ENCODE measurements at places on chromosomes 4 and X.

GRCh38 chr4:4386296-4386735 is 586 bp upstream of the NSG1 start:
- peak; percentile 63 for DNase-seq

- no peak for DNase-seq
These were observed 13.4 kb upstream of the SNX12 start for GRCh38 chrX:71081330-71082123.

DNA sequence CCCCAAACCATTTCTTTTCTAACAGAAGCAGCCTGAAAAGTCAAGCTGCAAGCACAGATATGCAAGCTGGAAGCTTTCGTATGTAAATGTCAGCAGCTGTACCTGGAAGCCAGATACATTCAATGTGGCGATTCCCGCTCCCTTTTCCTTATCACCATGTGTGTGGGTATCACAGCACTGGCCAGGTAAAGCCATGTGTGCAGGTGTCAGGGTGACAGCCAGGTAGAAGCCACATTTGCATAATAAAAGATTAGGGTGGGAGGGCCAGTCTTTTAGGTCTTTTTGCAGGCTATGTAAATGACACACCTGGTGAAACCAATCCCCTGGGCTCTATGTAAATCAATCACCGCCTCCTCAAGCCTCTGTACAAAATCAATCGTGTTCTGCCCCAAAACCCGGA is 50.1 kb downstream of the RXFP1 start:
- DNase-seq = no peak

DNA sequence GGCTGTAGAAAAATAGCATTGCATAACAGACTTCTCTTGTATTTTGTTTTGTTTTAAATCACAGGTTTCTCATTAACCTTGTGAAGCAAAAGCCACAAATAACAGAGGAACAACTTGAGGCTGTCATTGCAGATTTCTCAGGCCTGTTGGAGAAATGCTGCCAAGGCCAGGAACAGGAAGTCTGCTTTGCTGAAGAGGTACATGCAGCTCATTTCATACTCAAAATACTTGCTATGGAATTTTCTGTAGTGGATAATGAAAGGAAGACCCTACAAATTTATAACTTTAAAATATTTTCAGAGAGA is 17.6 kb downstream of the AFP start:
- no peak for DNase-seq

GRCh38 chr4:61603086-61603485 is 403.0 kb downstream of the ADGRL3 start:
- no peak for DNase-seq

DNA sequence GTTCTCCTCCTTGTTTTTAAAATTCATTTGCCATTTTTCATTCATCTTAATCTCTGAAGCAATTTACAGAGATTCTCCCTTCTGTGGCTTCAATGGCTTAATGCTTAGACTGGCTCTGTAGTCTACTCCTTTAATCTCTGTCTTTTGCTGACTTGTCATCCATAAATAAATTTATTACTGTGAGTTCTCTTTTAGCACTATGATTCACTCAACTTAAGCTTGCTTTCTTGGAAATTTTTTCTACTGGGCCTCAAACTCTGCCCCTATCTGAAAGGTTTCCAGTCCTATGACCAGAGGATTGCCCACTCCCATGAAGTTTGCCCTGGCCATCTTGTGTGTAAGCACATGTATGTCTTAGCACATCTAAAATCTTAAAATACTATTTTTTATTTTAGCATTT is 251.1 kb downstream of the DCLK2 start:
- DNase-seq = no peak

- no peak for DNase-seq
These were observed 102.6 kb downstream of the FSTL5 start for GRCh38 chr4:162061214-162061613.

- no peak for DNase-seq
These were observed 14.6 kb downstream of the BBS12 start for GRCh38 chr4:122747068-122747467.

DNA sequence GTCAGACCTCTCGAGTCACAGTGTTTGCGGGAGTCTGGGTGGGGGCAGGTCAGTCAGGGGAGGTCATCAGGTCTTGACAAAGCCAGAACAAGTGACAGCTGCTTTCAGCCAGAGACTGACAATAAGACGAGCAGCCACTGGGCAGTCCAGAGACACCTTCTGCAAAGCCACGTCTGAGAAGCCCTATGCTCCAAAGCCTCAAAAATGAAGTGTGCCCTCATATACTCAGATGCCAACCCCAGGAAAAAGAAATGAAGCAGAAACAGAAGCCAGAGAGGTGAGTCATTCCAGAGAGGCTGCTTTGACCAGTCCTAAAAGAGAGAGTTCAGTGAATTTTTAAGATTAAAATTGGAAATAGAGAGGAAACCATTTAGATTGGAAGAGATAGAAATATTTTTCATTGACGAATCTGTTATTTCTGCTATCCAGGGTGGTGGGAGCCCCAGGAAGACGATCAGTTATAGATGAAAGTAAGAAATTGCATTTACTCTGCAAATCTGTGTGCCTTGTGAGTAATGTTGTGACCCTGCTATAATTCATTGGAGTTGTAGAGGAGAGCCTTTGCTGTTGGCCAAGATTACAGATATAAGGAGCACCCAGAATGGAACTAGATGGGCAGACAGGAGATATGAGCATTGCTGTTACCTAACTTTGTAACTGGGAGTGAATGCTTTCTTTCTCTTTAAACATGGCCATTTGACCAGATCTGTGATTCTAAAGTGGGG is 77.9 kb downstream of the LRRC66 start:
- DNase-seq = no peak

DNA sequence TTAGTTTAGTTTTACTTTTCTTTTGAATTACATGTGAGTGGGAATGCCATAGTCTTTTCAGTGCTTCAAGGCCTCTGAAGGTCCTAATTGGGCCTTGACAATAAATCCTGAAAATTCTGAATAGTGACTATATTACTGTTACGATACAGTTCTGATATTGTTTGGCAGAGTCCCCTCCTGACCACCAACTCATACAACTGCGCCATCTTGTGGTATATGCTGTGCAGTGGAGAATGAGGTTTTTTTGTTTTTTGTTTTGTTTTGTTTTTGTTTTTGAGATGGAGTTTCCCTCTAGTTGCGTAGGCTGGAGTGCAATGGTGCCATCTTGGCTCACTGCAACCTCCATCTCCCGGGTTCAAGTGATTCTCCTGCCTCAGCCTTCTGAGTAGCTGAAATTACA is 56.6 kb upstream of the CHRDL1 start:
- peak; percentile 20 for DNase-seq

DNA sequence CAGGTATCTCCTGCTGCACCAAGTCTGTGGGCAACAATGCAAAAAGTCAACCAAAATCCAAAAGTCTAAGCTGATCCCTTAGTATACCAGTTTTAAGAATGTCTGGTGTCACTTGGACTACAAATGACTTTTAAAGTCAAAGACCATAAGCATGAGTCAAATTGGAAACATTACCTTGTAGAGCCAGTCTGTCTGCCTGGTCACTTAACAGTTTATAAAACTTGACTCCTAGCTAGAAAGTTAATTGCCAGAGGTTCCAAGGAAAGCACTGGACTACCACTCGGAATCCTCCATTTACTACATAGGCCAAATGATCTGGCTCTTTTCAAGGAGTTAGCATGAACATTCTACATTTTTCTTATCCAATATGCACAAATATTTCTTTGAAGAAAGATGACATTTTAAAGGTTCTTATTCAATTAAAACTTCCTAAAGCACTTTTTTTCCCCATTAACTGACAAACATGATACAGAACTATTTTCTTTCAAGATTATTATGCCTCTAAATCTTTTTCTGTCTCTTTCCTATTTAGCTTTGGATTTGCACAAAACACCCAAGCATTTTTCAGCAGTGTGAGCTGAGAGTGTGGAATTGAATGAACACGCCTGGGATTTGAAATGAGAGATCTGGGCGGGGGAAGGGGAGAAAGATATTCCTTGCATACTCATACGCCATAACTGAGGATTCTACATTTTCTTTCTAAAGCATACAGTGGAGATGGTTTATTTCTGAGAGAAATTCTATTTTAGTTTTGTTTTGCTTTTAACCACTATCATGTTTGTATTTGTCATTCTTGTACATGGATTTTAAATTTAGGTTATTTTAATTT is 188.4 kb downstream of the SHROOM3 start:
- no peak for DNase-seq

- DNase-seq = no peak
These were observed 359.0 kb upstream of the MAGEB16 start for GRCh38 chrX:35439034-35439660.

- DNase-seq = peak; percentile 69
These were observed 7.6 kb downstream of the SLC2A9 start for GRCh38 chr4:10013722-10014121.

GRCh38 chr4:148747721-148748268 is 305.6 kb upstream of the NR3C2 start:
- no peak for DNase-seq

DNA sequence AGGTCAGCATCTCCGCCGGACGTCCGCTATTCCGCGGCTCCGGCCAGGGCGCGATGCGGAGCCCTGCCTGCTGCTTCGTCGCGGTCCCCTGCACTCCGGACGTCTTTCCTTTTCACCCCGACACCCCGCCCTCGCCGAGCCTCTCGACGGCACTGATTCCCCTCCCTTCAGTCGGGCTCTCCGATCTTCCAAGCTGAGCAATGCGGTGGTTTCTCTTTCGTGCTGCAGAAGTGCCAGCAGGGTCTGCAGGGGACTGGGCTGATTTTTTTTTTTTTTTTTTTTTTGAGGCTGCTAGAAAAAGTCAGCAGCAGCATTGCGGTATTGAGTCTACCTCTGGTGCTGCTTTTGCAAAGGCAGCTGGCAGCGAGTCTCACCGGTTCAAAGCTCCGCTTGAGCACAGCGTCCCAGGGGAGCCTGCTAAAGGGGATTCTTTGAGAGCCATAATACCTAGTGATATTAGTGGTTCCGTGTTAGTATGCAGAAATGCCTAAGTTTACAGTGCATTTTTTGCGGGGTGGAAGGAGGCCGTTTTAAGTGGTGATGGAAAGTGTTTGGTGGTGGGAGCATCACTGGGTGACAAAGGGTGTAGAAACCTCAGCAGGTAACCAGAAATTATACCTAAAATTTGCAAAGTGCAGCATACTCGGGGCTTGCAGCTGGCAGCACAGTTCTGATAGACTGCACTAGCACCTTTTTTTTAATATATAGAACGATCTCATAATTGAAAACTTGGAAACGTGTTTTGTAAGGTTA is 969 bp downstream of the STIM2 start:
- peak; percentile 65 for DNase-seq

- no peak for DNase-seq
These were observed 21.0 kb downstream of the COL4A6 start for GRCh38 chrX:108417257-108417656.

DNA sequence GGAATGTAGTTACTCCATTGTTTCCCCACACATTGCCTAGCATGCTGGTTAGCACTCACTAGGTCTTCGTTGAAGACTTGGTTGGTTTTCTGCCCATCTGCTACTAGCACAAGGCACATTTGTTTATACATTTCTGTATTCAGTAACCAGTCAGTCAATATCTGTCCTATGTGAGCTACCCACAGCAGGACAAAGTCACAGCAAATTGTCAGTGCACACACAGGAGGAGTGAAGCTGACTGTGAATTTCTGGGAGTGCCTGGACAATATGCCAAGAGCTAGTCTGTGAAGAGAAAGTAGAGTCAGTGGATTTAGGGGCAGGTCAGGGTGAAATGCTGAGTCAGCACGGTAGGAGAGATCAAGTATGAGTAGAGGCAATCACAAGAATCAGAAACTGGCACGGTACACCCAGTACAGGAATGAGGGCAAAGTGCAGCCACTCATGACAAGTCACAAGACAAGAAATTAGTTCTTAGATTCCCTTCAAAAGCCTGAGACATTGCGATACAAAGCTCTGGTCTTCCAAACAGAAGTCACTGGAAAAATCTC is 1049.8 kb upstream of the POU3F4 start:
- DNase-seq = no peak

- DNase-seq = no peak
These were observed 18.6 kb upstream of the TEX13B start for GRCh38 chrX:108000751-108001150.

DNA sequence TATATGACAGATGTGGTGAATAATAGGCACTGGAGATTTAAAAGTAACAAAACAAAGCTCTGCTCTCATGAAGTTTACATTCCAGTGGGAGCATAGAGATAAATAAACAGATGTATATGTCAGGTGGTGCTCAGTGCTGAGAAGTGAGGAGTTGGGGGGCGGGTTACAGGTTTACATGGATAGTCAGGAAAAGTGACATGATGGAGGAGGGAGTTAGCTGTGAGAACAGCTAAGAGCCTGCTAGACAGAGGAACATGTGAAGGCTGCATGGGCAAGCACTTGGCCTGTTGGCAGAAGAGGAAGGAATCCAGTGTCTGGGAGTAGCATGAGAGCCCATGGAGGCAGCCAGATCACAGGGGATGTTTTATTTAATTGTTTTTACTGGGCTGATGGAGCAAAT is 10.2 kb upstream of the TMEM156 start:
- no peak for DNase-seq

GRCh38 chr4:84932462-84932861 is 34.0 kb downstream of the WDFY3 start:
- DNase-seq = no peak

GRCh38 chr4:178470996-178471784 is 1029.0 kb upstream of the AGA start:
- no peak for DNase-seq

GRCh38 chrX:8433109-8434062 is 31.2 kb upstream of the VCX3B start:
- DNase-seq = no peak

GRCh38 chrX:12770440-12770839 is 20.8 kb upstream of the PRPS2 start:
- no peak for DNase-seq

GRCh38 chrX:46333550-46333949 is 211.7 kb downstream of the ZNF674 start:
- DNase-seq = no peak

DNA sequence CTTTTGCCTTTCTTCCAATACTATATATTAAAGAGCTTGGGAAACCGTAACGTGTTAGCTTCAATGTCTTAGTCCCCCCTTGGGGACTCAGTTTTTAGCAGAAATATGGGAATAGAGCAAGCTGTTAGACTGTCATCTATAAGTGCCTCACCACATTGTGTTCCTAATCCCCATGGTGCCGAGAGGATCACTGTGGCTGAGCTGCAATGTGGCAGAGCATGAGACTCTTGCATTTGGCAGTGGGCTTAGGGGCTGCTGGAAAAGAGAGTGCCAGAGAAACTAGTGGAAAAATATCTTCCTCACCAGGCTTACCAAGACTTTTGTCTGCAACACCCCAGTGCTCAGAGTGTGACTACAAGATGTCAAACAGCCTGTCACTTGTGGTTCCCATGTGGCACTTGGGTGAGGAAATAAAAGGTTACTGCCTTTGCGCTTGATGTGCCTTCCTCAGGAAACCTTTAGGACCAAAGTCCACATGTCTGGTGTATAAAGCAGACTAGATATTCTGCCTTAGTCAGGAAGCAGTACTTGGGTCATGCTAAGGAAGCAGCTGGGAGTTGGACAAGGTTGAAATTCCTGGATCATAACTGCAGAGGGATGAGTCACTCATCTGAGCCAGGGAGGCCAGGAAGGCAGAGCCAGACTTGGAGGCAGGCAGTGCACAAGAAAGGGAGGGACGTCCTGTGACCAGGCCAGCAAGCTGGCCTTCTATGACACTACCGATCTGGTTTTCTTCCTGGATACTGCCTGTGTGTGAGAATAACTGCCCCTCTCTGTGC is 9.7 kb upstream of the MAGEA4 start:
- no peak for DNase-seq
